ENCODE measurements at places on chromosomes 11 and 22.

DNA sequence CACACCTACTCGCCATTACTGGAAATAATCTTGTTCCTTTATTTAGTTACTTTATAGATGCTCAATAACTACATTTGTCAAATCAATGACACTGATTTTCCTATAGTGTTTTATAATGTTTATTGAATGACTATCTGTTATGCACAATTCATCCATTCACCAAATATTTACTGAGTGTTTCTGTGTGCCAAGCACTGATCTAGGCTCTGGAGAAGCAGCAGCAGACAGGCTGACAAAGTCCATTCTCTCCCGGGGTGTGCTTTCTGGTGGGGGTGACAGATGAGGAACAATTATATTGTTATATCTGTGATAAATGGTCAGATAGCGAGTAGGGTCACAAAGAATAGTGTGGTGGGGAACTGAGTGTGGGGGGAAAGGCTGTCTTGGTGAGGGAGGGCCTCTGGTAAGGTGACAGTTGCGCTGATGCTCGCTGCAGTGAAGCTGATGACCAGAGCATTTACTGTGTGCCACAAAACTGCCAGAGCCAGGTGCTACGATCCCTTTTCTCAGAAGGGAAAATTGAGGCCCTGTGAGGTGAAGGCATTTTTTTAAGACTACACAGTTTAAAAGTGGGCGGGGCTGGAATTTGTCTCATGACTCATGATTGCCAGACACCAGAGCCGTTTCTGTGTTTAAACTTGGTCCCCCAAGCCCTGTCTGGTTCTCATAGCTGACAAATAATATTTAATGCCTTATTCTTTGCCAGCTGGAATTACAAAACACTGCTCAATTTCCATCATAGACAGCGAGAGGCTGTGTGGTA lies 10.2 kb downstream of the PACS1 start:
- DNase-seq: no peak

DNA sequence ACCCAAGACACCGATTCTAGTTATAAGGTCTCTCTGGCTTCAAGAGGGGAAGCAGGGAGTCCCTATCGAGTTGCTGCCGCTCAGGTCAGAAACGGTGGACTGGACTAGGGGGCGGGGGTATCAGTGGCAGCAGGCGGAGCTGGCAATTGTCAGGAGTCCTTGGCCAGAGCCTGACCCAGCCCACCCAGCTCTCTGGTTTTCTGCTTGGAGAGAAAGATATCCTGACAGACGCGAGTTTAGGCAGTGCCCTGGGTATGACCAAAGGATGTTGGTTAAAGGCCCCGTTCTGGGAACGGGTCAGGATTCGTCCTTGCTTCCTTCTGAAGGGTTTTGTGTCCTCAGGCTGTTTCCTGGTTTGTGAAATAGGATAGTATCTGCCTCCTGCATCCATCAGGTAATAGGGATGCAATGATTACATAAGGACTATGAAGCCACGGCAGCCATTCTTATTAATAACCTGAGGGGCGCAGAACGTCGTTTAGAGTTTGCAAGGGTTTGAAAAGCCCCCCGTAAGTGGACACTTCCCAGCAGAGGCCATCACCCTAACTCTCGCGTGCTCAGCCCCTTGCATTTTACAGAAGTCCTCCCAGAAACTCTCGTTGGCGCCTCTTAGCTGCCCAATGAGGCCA lies 700 bp upstream of the DEPDC5 start:
- no peak for DNase-seq

GRCh38 chr11:97702951-97703350 lies 1313.1 kb downstream of the JRKL start:
- DNase-seq: no peak

DNA sequence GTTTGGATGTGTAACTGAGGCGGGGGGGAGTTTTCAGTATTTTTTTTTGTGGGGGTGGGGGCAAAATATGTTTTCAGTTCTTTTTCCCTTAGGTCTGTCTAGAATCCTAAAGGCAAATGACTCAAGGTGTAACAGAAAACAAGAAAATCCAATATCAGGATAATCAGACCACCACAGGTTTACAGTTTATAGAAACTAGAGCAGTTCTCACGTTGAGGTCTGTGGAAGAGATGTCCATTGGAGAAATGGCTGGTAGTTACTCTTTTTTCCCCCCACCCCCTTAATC lies 2.3 kb downstream of the MALAT1 start:
- DNase-seq: no peak

GRCh38 chr11:88398372-88398771 lies 60.8 kb upstream of the CTSC start:
- DNase-seq: no peak

DNA sequence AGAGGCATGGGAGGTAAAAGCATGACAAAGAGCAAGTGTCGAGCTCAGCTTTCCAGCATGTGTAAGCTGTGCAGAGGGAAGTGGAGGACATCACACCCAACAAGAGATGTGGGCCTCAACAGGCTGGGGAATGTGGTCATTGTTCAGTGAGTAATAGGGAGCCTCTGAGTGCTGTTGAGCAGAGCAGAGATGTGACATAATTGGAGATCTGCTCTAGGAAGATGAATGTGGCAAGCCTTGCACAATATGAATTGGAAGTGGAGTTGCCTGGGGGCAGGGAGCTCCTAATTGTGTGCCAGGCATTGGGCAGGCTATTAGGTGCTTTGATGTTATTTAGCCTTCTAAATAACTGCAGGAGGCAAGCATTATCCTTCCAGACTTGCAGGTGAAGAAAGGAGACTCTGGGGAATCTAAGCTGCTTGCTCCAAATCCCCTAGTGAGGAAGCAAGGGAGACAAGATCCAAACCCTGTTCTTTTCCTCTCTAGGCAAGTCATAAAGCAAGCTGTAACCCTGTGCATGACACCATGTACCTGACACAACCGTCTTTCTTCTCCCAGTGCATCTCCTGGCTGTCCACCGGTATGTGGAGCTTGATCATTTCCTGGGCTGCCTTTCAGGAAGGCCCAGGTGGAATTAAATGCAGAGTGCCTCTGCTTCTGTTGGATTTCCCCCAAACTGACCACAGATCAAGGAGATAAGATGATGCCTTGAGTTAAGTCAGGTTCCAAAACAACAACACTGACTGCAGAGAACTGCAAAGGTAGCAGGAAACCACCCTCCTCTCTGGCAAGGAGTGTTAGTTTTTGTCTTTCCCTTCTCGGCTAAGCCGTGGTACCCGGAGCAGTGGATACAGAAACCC lies 221.4 kb downstream of the TENM4 start:
- no peak for DNase-seq

DNA sequence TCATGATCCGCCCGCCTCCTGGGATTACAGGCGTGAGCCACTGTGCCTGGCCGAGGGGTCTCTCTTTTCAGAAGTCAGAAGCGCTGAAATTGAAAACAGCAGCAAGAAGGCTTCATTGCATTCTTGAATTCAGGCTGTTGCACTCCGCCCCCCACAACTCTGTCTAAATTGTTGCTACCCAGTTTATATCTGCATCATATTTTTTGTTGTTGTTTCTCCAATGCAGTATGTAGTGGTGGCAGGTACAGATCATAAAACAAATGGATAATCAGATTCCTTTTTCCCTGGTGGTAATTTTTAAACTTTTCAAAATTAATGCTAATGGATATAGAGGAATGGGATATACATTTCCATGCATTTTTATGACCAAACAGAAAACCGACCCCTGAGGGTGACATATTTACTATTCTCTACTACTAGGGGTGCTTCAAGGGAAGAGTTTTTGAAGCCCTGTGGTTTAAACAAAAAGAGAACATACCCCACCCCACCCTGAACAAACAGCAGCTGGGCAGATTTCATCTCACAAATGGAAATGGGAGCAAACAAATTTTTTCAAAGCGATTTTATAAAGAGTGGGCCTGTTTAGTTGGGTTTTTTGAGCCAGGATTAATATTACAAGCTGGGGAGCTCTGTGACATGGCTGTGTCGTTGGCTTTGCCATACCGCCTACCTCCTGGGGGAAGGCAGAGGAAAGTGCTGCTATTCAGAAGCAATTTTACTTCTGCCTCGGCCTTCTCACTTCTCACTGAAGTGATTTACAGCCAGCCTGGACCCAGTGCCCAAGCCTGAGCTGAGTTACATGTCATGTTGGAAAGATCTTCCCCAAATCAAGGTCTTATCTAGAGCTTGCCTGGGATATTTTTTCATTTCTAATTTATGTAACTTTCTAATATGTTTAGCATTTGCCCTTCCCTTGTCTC lies 16.0 kb upstream of the TMA7B start:
- DNase-seq: no peak

DNA sequence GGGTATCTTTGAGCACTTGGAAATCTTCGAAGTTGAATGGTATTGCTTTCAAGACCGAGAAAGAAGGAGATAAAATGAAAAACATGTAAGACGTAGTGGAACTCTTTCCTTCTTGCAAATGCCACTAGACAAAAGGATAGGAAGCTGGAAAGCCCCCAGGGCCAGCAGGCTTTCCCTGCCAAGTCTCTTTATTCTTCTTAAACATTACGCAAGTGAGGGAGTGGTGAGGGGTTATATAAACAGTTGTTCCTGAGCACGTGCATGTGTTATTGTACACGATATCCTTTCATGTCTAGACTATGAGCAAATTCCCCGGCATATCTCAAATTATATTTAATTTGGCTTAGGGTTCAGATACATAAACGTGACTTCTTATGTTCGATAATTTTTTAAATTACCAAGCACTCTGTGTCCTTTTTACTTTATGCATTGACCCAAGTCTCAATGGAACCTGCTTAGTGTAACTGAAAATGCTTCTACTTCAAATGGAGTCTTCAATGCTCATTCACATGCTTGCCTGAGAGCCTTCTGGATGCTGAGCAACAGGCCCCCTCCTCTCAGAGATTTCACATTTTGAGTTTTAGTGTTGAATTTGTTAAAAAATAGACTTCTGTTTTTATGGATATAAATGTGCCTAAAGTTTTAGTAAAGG lies 59.0 kb downstream of the PPP2R1B start:
- no peak for DNase-seq

GRCh38 chr11:122523846-122524805 lies 131.4 kb upstream of the UBASH3B start:
- DNase-seq: no peak

GRCh38 chr11:134737563-134738510 lies 325.8 kb upstream of the B3GAT1 start:
- DNase-seq: no peak

DNA sequence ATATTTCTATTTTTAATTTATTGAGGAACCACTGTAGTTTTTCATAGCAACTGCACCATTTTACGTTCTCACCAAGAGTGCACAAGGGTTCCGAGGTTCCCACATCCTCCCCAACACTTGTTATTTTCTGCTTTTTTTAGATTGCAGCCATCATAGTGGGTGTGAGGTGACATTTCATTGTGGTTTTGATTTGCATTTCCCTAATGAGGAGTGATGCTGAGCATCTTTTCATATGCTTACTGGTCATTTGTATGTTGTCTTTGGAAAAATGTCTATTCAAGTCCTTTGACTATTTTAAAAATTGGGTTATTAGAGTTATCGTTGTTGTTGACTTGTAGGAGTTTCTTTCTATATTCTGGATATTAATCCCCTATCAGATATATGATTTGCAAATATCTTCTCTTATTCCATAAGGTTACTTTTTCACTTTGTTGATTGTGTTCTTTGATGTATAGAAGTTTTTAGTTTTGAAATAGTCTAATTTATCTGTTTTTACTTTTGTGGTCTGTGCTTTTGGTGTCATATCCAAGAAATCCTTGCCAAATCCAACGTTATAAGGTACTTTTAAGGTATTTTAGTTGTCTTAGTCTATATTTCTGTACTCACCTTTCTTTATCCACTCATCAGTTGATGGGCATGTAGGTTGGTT lies 9.0 kb downstream of the NEAT1 start:
- no peak for DNase-seq

GRCh38 chr11:11589437-11589836 lies 32.4 kb downstream of the GALNT18 start:
- DNase-seq: no peak

DNA sequence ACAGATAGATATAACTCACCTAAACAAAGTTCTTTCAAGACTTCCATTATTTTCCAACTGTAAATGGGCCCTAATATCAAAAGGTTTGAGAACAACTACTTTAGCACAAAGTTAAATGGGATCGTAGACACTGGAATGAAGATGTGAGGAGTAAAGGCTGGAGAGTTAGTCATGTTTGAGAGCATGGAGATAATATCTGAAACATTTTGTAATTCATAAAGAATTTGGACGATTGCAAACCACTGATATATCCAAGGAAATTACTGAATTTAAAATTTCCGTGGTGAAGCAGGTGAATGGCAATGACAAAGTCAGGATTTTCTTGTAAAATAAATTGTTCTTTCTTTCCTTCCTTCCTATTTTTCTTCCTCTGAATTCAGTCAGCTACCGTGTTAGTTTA lies 564.9 kb downstream of the CNTN5 start:
- DNase-seq: no peak

GRCh38 chr11:103845331-103845730 lies 191.1 kb upstream of the DDI1 start:
- no peak for DNase-seq

DNA sequence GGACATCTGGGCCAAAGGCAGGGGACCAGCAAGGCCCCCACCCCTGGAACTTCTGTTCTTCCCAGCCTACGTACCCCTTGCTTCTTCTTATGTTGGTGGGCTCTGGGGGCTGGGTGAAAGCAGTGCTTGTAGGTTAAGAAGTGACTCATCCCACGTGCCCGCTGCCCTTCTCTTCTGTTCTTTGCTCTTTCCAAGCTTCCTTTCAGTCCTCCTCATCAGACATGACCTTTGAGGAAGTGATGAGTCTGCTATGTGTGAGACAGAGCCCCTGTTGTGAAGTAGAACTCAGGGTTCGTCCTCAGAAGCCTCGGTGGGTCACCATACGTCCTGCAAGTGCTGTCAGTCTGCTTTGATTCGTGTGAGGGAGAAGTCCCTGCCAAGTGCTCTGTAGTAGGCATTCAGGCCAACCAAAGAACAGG lies 12.7 kb downstream of the MED15 start:
- no peak for DNase-seq

GRCh38 chr11:128627666-128628324 lies 40.4 kb upstream of the ETS1 start:
- DNase-seq: peak; percentile 67

- DNase-seq: no peak
These were observed 430 bp downstream of the DDX6 start for GRCh38 chr11:118790357-118791110.

DNA sequence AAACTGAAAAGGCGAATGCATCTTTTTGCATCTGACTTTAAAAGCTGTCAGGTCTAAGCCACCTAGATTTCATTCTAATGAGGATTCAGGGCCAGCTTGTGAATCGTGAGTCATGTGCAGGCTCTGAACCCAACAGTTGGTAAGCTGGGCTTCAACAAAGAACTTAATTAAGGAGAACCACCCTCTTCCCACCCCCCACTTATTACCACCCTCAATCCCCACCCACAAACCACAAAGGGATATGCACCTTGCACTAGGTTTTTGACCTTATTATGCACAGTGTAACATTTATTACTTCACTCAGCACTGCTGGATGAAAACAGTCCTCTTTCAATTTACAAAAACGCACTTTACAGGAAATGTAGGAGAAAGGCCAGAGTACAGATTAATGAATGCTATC lies 94.1 kb upstream of the LIN7C start:
- DNase-seq: no peak

- DNase-seq: no peak
These were observed 333.1 kb upstream of the RAG2 start for GRCh38 chr11:36931139-36931538.

- DNase-seq: no peak
These were observed 147.6 kb downstream of the MIAT start for GRCh38 chr22:26804911-26805539.
